ENCODE measurements at places on chromosomes 6 and 20.

GRCh38 chr6:144528743-144529425 lies 243.7 kb downstream of the UTRN start:
- no peak for DNase-seq

DNA sequence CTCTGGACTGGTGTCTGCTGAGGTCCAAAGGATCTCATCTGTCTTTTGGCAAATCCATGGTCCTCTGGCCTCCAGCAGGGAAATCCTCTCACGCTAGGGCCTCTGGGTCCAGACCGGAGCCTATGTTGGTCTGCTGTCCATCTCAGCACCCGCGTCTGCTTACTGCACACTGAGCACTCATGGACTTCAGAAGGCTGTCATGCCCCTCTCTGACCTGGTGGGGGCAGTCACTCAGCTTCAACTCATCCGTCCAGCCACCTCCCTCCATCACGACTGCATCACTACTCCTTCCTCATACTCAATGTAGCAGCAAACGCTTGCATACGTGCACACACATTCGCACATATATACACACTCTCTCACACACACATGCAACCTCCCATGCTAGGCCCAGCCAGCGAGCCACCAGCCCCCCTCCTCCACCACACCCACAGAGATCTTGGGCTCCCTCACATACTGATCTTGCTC lies 33.3 kb downstream of the GABRR2 start:
- DNase-seq: no peak

DNA sequence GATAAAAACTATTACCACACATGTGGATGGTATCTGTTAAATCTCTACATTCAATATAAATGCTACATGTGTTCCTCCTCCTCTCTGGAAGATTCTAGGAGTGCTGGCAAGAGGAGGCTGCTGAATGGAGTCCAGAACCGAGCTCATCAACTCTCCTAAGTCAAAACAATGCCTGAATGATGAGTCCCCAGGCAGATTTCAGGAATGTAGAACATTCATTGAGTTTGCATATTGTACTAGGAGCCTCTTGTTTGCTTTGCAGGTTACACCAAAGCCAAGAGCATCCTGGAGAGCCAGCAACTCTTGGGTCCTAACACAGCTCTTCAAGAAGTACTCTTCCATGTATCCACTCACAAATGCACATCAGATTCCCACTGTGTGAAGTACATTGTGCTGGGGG lies 117.6 kb upstream of the UST start:
- DNase-seq: peak; percentile 59

DNA sequence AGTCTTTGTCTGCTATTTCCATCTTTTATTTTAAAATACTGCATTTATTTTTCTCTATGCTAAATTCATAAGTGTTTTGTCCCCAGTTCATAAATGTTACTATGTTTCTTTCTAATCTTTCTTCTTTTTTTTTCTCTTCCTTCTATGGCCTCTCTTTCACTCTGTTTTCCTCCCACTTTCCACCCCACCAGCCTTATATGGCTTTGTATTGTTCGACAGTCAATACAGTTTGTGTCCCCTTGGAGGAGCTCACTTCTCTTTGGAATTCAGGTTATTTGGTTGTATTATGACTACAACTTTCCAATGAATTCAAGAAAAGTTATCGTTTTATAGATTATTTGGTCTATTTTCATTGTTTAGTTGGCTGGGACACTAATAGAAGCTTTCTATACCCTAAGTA lies 393.5 kb downstream of the NKAIN2 start:
- no peak for DNase-seq

DNA sequence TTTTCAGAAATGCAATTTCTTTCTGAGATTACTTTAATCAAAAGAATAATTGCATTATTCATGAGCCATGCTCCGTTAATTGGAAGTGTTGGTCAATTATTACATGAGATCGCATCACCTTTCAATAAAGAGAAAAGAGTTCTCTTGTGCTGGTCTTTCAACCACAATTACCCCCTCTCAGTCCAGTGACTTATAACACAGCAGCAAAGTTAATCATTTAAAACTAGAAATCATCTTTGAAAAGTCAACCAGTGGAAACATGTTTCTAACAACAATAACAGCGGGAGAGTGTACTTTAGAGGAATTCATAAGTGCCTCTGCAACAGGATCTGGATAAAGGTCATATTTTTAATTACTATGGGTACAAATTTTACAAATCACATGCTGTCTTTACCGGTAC lies 384.4 kb upstream of the AGPAT4 start:
- no peak for DNase-seq

- no peak for DNase-seq
These were observed 7.1 kb downstream of the GJA1 start for GRCh38 chr6:121442576-121442975.

GRCh38 chr6:29791162-29791561 lies 36.5 kb upstream of the HLA-G start:
- no peak for DNase-seq

DNA sequence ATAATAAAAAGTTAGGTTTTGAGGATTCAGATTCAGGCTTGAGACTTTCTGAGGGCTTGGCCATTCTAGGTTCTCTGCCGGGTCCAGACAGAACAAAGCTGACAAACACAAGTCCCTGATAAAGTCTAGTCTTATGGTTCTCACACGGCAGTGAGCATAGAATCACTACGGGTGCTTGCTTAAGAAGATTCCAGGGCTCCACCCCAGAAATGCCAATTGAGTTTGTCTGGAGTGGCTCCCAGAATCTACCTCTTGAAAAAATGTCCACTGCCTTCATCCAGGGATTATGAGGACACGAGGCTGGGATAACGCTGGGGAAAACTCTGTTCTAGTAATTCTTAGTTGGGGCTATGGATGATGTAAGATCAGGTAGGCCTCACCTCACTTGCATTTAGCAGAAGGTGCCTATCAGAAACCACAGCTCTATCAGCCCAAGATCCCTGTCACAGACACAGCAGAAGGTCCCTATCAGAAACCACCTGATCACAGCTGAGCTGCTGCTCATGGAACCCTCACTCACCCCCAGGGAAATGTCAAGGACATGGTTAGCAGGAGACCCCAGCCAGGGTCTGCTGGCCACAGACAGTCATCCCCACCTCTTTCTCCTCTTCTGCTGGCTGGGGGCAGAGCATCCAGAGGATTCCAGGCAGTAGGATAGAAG lies 52.3 kb downstream of the RAB44 start:
- DNase-seq: no peak

- DNase-seq: no peak
These were observed 260.5 kb downstream of the FOXC1 start for GRCh38 chr6:1870251-1870650.

- no peak for DNase-seq
These were observed 86.9 kb downstream of the PXDC1 start for GRCh38 chr6:3664625-3665041.

DNA sequence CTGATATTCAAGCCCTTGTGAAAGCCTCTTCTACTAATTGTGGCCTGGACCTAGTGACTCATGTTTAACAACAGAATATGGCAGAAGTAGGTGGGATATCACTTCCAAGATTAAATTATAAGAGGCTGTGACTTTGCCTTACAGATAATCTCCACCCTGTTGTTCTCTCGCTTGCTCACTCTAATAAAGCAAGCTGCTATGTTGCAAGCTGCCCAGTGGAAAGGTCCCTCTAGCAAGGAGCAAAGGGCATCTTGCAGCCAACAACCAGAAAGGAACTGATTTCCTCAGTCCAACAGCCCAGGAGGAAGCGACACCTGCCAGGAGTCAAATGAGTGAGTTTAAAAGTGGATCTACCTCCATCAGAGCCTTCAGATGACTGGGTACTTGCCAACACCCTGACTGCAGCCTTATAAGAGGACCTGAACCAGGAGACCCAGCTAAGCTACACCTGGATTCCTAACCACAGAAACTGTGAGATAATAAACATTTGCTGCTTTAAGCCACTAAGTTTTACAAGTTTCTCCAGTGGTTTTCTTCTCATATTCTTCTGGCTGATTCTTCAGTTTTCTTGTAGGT lies 112.6 kb downstream of the FRK start:
- DNase-seq: no peak

- DNase-seq: no peak
These were observed 5.5 kb downstream of the FAM217B start for GRCh38 chr20:59945731-59946130.

DNA sequence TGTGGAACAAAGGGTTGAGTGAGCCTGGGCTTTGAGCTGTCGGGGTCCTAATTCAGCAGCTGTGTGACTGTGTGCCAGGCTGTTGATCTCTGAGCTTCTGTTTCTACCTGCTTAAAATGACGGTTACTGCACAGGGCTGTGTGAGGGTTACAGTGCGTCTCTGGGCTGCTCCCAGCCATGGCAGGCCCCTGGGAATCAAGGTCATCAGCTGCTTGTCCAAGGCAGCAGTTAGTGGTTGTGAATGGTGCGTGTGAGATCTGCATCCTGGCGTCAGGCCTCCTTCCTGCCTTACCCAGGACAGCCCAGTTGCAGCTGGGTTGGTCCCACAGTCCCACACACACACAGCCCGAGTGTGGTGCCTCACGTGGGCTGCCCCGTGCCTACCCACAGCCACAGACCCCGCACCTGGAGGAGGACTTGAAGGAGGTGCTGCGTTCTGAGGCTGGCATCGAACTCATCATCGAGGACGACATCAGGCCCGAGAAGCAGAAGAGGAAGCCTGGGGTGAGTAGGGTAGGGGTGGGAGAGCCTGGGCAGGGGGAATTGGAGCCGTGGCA lies 15.6 kb downstream of the GTSF1L start:
- DNase-seq: no peak

DNA sequence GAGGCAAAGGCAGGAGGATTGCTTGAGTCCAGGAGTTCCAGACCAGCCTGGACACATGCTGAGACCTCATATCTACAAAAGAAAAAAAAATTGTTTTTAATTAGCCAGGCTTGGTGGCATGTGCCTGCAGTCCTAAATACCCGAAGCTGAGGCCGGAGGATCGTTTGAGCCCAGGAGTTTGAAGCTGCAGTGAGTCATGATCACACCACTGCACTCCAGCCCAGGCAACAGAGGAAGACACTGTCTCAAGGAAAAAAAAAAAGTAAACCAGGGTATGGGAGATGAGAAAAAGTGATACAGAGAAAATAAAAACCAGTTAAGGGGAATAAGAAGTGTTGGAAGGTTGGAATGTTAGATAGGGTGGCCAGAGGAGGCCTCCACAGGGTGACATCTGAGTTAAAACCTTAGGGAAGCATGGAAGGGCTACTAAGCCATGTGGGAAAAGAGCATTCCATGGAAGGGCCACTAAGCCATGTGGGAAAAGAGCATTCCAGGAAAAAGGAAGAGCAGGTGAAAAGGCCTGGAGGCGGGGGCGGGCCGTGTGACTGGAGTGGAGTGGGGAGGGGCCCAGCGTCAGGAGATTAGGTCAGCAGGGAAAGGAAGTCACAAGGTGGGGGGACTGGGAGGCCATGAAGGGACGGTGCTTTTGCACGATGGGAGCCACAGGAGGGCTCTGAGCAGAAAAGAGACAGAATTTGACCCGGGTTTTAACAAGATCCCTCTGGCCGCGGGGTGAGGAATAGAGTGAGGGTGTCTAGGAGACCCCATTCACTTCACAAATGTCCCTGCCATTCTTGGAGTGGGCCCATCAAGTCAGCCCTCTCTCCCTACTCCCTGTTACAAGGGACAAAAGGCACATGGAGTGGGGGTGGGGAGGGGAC lies 18.3 kb downstream of the CPNE5 start:
- no peak for DNase-seq

- DNase-seq: no peak
These were observed 399.2 kb downstream of the EPM2A start for GRCh38 chr6:145336119-145336518.

GRCh38 chr6:34416877-34417371 lies 8.9 kb downstream of the RPS10 start:
- DNase-seq: no peak

GRCh38 chr6:33897189-33897780 lies 93.5 kb upstream of the MLN start:
- no peak for DNase-seq

DNA sequence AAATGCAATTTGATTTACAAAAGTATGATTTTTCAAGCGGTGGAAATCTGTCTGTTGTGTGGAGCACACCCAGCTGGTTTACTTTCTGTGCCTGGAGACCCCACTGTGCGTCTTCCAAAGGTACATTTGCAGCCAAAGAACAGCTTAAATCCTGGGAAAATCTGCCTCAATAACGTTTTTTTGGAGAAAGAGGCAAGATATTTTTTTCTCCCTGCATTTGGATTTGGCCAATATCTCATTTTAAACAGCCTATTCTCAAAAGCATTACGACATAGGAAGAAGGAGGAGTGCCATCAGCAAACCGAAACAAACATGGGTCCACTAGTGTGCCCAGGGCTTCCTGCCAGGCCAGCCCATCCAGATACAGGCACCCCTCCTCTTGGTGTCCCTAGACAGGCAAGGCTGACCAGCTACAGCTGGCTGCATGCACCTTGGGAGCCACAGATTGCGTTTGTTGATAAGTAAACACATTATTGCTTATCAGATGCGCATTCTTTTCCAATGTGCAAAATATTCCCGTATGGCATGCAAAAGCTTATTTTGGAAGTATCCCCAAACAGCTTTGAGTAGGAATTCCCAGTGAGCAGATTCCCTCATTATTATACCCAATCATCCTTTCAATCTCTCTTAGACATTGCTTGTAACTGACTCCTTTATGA lies 184.5 kb upstream of the MARCKS start:
- DNase-seq: no peak

- no peak for DNase-seq
These were observed 79.8 kb downstream of the ANKEF1 start for GRCh38 chr20:10114598-10114997.

- no peak for DNase-seq
These were observed 47.1 kb downstream of the SNAI1 start for GRCh38 chr20:50029697-50030461.

DNA sequence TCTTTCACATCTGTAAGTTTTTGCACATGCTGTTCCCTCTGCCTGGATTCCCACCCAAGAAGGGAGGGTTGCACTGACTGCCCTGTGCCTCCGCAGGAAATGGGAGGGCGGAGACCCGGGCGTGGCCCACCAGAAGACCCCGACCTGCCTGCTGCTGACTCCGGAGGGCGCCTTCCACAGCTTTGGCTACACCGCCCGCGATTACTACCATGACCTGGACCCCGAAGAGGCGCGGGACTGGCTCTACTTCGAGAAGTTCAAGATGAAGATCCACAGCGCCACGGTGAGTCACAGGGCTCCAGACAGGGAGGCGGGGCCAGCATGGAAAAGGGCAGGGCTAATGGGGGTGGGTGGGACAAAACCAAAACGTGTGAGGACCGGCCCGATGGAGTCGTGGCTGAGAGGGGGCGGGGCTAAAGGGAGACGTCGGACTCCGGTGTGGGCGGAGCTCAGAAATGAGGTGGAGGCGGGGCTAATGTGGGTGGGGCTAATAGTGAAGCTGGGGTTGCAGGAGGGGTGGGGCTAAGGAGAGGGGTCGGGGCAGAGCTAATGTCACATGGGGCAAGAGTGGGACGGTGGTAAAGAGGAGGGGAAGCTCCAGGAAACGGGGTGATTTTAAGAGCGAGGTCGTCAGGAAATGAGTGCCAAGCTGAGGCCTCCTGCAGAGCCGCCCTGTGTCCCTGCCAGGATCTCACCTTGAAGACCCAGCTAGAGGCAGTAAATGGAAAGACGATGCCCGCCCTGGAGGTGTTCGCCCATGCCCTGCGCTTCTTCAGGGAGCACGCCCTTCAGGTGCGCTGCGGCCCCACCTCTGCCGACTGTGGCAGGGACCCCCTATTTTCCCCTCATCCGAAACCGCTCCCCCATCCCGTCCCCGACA lies 12.6 kb downstream of the HSPA12B start:
- peak; percentile 74 for DNase-seq
